ENCODE measurements at places on chromosomes 1 and 21.

GRCh38 chr21:31957631-31958030 is 84.8 kb downstream of the HUNK start:
- no peak for DNase-seq

GRCh38 chr1:2486041-2486440 is 10.0 kb downstream of the PLCH2 start:
- no peak for DNase-seq

GRCh38 chr1:159804924-159805323 is 2.8 kb downstream of the FCRL6 start:
- DNase-seq: no peak

DNA sequence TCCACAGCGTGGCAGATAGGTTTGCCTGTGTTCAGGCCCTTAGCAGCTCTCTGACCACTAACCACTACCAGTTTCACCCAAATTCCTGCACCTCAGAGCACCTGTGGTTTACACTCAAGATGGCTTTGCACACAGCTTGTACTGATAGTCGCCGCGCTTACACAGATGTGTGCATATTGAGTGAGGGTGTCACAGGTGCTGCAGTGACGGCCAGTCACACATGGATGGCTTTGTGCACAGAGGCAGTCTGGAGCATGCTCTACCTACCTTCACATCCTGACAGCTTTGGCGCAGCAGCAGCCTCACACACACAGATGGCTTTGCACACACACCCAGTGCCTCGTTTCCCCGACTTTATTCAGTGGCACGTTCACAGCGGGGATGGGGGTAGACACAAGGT is 7.5 kb downstream of the DMAP1 start:
- DNase-seq: no peak

- DNase-seq: no peak
Observed at GRCh38 chr1:174953285-174954072, 46.3 kb upstream of the CACYBP start.

DNA sequence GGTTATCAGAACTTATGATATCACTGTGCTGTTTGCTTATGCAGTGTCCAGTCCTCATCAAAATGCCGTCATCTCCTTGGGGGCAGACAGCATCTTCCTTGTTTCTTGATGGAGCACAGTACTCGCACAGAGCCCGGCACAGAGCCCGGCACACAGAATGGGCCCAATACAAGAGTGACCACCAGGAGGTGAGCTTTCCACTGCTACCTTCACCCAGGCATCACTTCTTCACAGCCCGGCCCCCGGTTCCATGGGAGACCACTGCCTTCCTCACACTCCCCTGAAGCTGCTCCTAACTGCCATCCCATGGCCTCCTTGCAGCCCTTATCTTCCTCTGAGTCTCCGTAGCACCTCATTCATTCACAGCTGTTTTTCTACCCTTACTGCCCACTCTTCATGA is 94.0 kb downstream of the TNR start:
- DNase-seq: peak; percentile 39

DNA sequence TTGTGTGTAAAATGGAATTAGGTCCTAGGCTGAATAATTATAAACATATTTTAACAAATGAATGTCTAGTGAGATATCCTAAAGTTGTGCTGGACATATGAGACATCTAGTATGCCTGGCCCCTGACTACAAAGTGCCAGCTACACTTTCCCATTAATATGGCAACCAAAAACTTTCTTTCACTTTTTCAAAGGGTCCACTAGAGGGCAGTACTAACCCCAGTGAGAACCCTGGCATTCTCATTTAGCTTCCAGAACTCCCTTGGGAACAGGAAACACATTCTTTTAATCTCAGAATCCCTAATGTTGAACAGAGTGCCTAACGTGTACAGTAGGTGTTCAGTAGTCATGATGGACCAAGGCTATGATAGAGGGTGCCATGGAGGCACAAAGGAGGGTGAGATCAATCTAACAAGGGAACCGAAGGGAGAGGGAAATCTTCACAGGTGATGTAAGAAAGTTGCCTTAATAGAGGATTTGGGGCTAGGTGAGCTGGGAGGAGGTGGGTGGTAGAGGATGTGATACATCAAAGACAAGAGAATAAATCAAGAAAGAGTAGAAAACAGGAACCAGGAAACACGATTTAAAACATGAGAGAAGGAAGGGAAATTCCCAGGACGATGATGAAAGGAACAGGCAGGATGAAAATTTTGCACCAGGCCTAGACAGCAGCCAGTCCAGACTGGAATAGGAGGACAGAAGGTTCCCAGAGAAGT is 41.6 kb downstream of the NSL1 start:
- DNase-seq: peak; percentile 40

GRCh38 chr1:155300024-155300423 is 1.2 kb downstream of the PKLR start:
- no peak for DNase-seq

Data from H9 (cell line).